Vagina (tissue), 2 donors: ENCODE measurements at places on chromosomes 4 and X.

DNA sequence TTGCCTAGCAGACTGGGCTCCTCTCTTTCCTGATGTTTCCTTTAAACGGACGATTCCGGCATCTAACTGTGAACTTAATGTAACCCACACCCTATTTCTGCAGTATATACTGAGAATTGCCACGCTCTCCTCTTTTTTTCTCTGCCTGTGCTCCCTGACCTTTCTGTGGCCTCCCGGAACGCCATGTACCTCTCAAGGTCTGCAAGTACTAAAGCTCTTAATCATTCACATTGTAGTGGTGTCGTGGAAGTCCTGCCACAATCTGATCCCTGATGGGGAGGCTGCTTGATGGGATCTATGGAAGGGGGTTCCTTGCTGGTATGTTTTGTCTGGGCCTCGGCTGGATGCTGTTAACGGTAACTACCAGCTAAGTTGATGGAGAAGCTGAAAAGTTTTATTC, 302.9 kb upstream of the EPHA5 start:
- no peak for DNase-seq

DNA sequence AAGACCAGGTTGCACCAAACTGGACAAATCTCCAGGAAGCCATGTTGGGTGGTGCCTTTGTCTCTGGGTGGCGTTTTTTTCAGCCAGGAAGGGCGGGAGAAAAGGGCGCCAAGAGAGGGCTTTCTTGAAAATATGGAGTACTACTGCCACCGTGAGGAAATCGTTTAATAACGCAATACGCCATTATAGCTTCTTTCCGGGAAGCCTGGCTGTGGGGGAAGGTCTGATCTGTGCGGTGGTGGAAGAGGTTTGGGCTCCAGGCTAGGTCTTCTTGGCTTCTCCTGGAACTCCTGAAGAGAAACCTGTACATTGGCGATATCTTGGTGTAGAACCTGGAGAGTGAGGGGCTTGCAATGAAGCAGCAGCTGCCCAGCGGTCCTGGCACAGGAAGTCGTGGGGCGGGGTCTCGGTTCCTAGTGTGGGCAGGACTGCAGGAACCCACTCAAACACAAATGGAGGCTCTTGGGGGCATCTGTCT, 202.7 kb downstream of the OR13H1 start:
- DNase-seq: no peak

DNA sequence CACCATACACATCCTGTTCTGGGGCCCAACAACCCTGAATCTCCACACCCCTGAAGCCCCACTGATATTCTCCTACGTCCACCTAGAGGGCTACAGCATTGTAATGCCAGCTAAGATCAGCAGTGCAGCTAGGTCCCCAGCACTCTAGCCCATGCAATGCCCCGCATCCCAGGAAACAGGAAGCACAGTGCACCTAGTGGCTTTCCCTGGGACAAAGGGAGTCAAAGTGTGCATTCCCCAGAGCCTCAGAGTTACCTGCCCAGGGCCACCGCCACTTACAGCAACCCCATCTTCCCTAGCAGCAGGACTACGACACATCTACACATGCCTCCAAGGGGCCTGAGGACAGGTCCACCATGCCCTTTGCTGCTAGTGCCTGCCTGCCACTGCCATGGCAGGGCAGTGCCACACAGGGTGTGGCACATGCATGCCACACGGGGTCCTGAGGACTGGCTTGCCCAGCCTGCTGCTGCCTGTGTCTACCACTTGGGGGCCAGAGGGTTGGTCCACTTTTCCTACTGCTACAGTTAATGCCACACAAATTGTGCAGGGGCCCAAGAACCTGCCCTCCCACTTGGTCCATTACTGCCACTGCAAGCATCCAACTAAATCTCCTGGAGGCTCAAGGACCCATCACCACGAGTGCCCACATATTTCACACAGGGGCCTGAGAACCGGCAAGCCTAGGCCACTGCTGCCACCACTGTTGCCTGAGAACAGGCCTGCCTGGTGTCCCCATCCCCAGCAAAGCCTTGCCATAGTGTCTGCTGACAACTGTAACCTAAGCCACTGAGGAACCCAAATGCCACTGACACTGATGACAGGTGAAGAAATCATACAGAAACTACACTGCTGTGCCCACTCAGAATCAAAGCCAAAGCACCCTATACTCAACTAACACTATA, 23.7 kb downstream of the TLR6 start:
- DNase-seq: no peak

- no peak for DNase-seq
These were observed 65.6 kb downstream of the MRPL1 start for GRCh38 chr4:77927991-77928925.

- DNase-seq: no peak
These were observed 568.0 kb downstream of the STIM2 start for GRCh38 chr4:27428661-27429060.

GRCh38 chrX:149568701-149569296, 18.5 kb downstream of the MAGEA9B start:
- no peak for DNase-seq

DNA sequence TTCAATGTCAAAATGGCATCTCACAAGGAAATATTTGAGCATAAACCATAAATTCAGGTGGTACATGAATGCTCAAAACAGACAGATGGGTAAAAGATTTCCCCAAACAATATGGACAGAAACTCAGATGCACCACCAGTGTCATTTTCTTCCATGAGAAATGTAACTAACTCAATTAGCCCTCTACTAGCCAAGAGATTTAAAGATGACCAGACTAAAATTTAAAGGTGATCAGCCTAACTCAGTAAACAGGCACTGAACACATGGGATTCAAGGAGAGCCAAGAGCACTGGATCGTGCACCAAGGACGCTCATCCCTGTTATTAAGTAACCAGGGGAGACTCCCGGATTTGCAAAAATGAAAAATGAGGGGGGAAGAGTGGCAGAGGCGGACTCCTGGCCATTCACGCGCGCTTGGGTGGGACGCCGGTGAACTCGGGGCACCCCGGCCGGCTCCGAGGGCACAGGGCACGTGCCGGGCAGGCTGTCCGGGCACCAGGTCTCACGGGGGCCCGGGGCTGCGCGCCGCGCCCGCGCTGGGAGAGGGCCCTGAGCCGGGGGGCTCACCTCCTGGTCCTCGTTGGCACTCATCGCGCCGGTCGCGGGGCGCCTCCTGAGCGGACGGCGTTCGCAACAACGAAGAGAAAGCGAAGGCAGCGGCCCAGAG, 490 bp downstream of the RWDD4 start:
- DNase-seq: no peak
